Pancreas (tissue), 10 donors: ENCODE measurements at places on chromosomes 11 and 22. TPM values are rescaled to one million over a fixed set of nuclear protein-coding genes. Genes with fewer than 3 reads are reported as not detected.
A peak's percentile ranks its signal among the peaks of the same experiment; 100 is the strongest.

DNA sequence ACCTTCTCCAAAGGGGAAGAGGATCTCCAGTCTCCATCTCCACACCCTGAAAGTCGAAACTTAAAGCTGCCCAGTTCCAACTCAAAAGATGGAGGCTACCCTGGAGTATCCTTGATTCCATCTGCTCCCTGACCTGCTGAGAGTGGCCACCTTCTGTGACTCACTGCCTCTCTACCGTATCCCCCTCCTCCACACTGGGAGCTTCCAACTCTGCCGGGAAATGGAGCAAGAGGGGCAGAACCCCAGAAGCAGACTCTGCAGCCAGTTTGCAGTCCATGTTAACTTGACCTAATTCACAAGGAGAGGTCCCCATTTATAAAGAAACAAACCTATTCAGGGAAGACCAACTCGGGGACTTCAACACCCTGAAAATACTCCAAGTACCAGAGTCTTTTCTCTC is 22.0 kb upstream of the IRAG1 start:
- no peak overlapping the region for H3K4me3 ChIP-seq
- no peaks in the 10 kb centered on the region for H3K27me3 ChIP-seq
- no peak overlapping the region for H3K27ac ChIP-seq
- no peak for DNase-seq

- no peak overlapping the region for H3K4me3 ChIP-seq
- DNase-seq, result no peak
- no peaks in the 10 kb centered on the region for H3K27me3 ChIP-seq
These were observed 1.0 kb upstream of the PLEKHB1 start for GRCh38 chr11:73645121-73645969.

DNA sequence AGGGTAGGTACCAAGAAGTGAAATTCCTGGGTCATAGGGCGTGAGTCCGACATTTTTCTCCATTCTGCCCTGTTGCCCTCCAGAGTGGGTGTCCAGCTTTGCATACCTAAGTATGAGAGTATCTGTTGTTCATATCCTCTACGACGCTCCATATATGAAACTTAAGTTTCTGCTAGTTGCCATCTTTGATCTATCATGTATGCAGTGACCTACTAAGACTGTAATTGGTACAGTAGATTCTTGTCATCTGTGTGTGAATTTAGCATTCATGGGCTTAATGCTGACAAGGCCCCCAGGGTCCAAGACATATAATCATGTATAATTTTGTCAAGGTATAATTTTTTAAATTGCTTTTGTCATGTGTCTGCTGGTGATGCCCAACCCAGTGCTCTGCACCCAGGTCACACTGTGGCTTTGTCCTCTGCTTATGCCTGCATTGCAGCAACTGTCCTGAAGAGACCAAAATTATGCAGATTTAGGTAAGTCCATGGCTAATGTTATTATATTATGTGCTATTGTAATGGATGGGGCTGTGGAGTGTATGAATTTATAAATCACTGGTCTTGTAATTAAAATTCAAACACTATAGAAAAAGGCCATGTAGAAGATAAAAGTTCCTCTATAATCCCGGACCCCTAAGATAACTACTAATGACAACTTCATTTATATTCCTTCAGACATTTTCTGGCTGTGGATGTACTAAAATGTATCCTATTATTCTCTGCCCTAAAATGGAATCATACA is 12.2 kb downstream of the NEAT1 start:
- no peak for DNase-seq
- H3K4me3 ChIP-seq, result no peak overlapping the region
- peak overlapping the region; percentile 10 for H3K27ac ChIP-seq
- H3K36me3 ChIP-seq, result peaks cover 48% of the 10 kb centered on the region
- H3K27me3 ChIP-seq, result no peaks in the 10 kb centered on the region

DNA sequence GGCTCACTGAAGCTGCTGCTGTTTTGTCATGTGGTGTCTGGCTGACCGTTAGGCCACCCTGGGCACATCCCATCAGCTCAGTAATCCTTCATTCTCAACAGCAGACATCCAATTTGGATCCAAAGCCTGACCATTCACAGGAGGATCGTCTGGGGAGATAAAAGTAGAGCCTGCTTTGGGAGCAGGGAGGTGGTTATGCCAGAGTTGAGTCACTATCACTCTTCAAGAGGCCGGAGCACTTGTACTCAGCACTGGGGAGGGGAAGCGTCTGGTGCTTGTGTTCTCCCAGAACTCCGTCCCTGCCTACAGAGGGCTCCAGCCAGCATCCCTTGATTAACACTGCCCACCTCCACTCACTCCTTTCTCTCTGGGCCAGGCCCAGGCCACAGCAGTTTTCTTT is 382.6 kb downstream of the OPCML start:
- no peak overlapping the region for H3K4me3 ChIP-seq
- H3K4me1 ChIP-seq, result no peaks in the 10 kb centered on the region
- no peak for DNase-seq
- no peak overlapping the region for H3K27ac ChIP-seq
- no peaks in the 10 kb centered on the region for H3K27me3 ChIP-seq

DNA sequence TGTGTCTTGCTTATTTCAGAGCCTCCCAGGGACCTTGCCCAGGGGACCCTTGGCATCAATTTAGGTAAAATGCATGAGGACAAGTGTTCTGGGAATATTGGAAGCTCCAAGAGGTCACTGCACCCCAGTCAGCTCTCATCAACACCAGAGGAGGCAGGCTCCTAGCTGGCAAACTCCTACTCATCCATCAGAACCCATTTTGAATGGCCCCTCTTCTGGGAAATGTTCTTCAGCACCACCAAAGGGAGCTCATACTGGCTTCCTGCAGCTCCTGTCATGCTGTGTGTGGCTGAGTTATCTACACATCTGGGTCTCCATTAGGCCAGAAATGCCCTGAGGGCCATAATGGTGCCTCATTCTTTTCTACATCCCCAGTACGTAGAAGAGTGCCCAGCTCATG is 17.7 kb downstream of the LRRC10B start:
- no peak for DNase-seq
- no peaks in the 10 kb centered on the region for H3K4me1 ChIP-seq
- H3K27me3 ChIP-seq, result no peaks in the 10 kb centered on the region
- no peak overlapping the region for H3K27ac ChIP-seq
- no peak overlapping the region for H3K4me3 ChIP-seq

Gene NRIP3
- total RNA-seq, result 0.44 TPM

Gene MS4A12
- not detected for total RNA-seq

Gene KCNJ11
- total RNA-seq, result 12.4 TPM

- H3K27ac ChIP-seq, result no peak overlapping the region
- no peaks in the 10 kb centered on the region for H3K36me3 ChIP-seq
- H3K27me3 ChIP-seq, result no peaks in the 10 kb centered on the region
- DNase-seq, result no peak
These were observed 550.7 kb downstream of the MN1 start for GRCh38 chr22:27250886-27251285.

Gene SLCO2B1
- 32.8 TPM for total RNA-seq

- no peak for DNase-seq
- H3K4me1 ChIP-seq, result no peaks in the 10 kb centered on the region
These were observed 785 bp upstream of the SUSD2 start for GRCh38 chr22:24180316-24181087.

DNA sequence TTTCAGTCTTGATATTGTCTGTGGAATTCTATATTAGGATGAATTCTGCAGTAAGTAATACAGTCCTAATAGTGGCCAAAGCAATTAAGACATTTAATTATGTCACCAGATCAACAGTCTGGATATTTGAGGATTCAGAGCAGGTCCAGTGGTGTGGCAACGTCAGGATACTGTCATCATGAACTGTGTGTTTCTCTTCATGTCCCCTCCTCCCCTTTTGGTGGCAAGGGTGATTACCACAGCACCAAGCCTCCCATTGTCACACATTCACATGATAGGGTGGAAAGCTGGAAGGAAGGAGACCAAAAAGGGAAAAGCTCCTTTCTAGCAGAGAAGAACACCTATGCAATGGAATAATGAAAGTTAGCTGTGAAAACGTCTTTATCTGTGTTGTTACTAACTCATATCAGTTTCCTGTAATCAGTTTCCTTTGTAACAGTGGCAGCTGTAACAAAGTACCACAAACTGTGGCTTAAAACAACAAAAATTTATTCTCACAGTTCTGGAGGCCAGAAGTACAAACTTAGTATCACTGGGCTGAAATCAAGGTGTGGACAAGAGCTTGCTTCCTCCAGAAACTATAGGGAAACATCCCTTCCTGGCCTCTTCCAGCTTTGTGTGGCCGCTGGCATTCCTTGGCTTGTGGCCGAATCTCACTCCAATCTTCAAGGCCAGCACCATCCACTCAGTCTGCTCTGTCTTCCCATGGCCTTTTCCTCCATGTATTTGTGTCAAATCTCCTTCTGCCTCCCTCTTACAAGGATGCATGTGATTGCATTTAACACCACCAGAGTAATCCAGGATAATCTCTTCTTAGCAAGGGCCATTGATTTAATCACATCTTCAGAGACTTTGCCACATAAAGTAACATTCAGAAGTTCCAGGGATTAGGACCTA is 6.5 kb upstream of the RBM14 start:
- no peak for DNase-seq
- no peak overlapping the region for H3K4me3 ChIP-seq
- H3K27ac ChIP-seq, result no peak overlapping the region
- peaks cover 5% of the 10 kb centered on the region for H3K36me3 ChIP-seq
- no peaks in the 10 kb centered on the region for H3K27me3 ChIP-seq
- H3K4me1 ChIP-seq, result peaks cover 4% of the 10 kb centered on the region

Gene SMTNL1
- total RNA-seq, result not detected

Gene LMO2
- 9.3 TPM for total RNA-seq

GRCh38 chr11:61082931-61083531 is 19.3 kb upstream of the CD5 start:
- DNase-seq, result no peak
- H3K4me1 ChIP-seq, result no peaks in the 10 kb centered on the region
- H3K27me3 ChIP-seq, result no peaks in the 10 kb centered on the region
- H3K27ac ChIP-seq, result no peak overlapping the region
- H3K36me3 ChIP-seq, result no peaks in the 10 kb centered on the region
- H3K4me3 ChIP-seq, result no peak overlapping the region

- H3K27me3 ChIP-seq, result no peaks in the 10 kb centered on the region
- peaks cover 19% of the 10 kb centered on the region for H3K4me1 ChIP-seq
- no peak for DNase-seq
- H3K4me3 ChIP-seq, result peak overlapping the region; percentile 81
These were observed 1.1 kb downstream of the ZBTB44 start for GRCh38 chr11:130313383-130314183.

- DNase-seq, result no peak
- peaks cover 8% of the 10 kb centered on the region for H3K4me1 ChIP-seq
- H3K27ac ChIP-seq, result no peak overlapping the region
- H3K4me3 ChIP-seq, result no peak overlapping the region
- no peaks in the 10 kb centered on the region for H3K36me3 ChIP-seq
- H3K27me3 ChIP-seq, result no peaks in the 10 kb centered on the region
These were observed 27.8 kb upstream of the ROBO3 start for GRCh38 chr11:124837491-124837856.

- H3K27me3 ChIP-seq, result no peaks in the 10 kb centered on the region
- no peak for DNase-seq
- no peak overlapping the region for H3K27ac ChIP-seq
- no peak overlapping the region for H3K4me3 ChIP-seq
- no peaks in the 10 kb centered on the region for H3K36me3 ChIP-seq
- peaks cover 46% of the 10 kb centered on the region for H3K4me1 ChIP-seq
These were observed 19.6 kb downstream of the AMOTL1 start for GRCh38 chr11:94787801-94788200.

- H3K36me3 ChIP-seq, result peaks cover 4% of the 10 kb centered on the region
- H3K27ac ChIP-seq, result no peak overlapping the region
- no peaks in the 10 kb centered on the region for H3K27me3 ChIP-seq
- no peak overlapping the region for H3K4me3 ChIP-seq
- no peak for DNase-seq
- H3K4me1 ChIP-seq, result no peaks in the 10 kb centered on the region
These were observed 46.4 kb downstream of the QSER1 start for GRCh38 chr11:32939046-32939445.

GRCh38 chr11:30741039-30741550 is 154.9 kb upstream of the MPPED2 start:
- no peak overlapping the region for H3K4me3 ChIP-seq
- no peaks in the 10 kb centered on the region for H3K36me3 ChIP-seq
- H3K4me1 ChIP-seq, result no peaks in the 10 kb centered on the region
